Smooth muscle cell of bladder (primary cell): ENCODE measurements at places on chromosomes 7 and 10. TPM values are rescaled to one million over a fixed set of nuclear protein-coding genes. Genes with fewer than 3 reads are reported as not detected.

Gene ZNF438
- 3.1 and 3.4 TPM in 2 replicates for total RNA-seq

Gene SNCG
- total RNA-seq: 16.5 and 23.8 TPM in 2 replicates

Gene PAX2
- total RNA-seq: not detected in 2 replicates

Gene UPP1
- 6.6 and 7.3 TPM in 2 replicates for total RNA-seq

Gene TAS2R38
- not detected in 2 replicates for total RNA-seq

Gene SH3PXD2A
- total RNA-seq: 14.8 and 19.7 TPM in 2 replicates
